ENCODE measurements at places on chromosomes 4 and X.

GRCh38 chr4:41258783-41259182 is 2.1 kb downstream of the UCHL1 start:
- peak overlapping the region; percentile 94 for H3K4me3 ChIP-seq
- no peaks in the 10 kb centered on the region for H3K27me3 ChIP-seq
- H3K27ac ChIP-seq, result no peak overlapping the region
- peaks cover 25% of the 10 kb centered on the region for H3K36me3 ChIP-seq
- peaks cover 35% of the 10 kb centered on the region for H3K4me1 ChIP-seq

DNA sequence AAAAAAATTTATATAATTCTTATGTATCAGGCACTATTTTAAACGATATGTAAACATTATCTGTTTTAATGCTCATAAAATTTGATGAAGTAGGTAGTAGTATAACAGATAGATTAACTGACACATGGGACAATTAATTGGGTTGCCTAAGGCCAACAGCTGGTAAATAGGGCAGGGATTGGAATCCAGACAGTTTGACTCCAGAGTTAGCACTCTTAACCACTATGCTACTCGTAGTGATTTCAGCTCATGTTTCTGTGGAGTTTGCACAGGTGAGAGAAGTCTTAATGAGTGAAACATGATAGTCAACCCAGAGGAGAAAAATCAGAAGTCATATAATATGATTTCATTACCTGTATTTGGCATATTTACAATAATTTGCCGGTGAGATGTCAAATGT is 126.0 kb upstream of the WDFY3 start:
- H3K27ac ChIP-seq, result no peak overlapping the region
- H3K4me3 ChIP-seq, result no peak overlapping the region
- DNase-seq, result no peak
- H3K27me3 ChIP-seq, result no peaks in the 10 kb centered on the region
- H3K4me1 ChIP-seq, result no peaks in the 10 kb centered on the region

GRCh38 chr4:53376900-53377299 is 541 bp upstream of the FIP1L1 start:
- DNase-seq, result no peak
- no peaks in the 10 kb centered on the region for H3K36me3 ChIP-seq
- no peak overlapping the region for H3K27ac ChIP-seq
- peak overlapping the region; percentile 79 for H3K4me3 ChIP-seq
- peaks cover 33% of the 10 kb centered on the region for H3K27me3 ChIP-seq

DNA sequence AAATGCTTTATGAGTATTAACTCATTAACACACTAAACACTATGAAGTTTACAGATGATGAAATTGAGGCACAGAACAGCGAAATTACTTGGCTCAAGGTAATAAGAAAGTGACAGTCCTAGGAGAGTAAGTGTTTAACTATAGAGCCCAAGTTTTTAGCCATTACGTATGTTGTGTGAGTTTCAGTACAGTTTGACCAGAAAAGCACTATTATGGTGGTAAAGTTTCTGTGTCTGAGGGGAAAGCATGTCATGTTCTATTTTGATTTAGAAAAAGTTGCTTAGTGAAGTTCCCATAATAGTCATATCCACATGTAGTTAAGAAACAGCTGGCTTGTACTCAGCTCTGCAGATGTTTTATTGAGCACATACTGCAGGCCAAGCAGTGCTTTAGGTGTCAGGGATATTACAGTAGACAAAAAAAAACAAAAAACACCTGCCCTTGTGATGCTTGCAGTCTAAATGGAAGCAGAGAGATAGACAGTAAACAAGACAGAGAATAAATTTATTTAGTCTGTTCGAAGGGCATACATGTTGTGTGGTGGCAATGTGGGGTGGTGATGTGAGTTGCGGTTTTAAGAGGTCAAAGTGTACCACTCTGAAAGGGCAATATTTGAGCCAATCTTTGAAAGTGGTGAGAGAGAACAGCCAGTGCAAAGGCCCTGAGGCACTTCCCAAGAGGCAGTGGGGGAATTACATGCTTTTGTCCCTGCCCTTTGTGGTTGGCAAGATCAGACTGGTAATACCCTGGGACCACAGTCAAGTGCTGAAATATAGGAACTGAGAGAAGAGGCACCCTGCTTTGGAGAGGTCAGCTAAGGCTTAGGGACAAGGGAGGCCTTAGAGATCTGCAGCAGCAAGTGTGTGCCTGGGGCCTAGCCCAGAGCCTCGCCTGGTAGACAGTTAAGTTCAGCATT is 6.2 kb downstream of the TMEM131L start:
- no peak for DNase-seq
- no peak overlapping the region for H3K27ac ChIP-seq
- H3K4me3 ChIP-seq, result no peak overlapping the region
- no peaks in the 10 kb centered on the region for H3K4me1 ChIP-seq

DNA sequence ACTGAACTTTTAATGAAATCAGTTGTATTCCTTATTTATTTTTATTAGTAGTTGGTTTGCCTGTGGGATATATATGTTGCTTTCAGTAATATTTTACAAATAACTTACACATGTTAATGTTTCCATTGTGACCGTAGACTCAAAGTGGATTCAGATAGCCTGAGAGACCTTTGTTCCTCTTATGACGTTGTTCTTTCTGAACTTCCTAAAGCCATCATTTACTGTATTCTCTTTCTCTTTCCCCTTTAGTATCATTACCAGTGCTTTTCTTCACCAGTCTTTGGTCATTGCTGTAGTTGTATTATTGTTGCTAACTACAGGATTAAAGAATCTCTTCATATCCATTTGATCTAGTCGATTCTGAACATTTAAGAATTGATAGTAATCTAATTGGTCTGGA is 4.3 kb downstream of the STIM2 start:
- H3K4me3 ChIP-seq, result peak overlapping the region; percentile 71
- peaks cover 38% of the 10 kb centered on the region for H3K4me1 ChIP-seq
- DNase-seq, result no peak
- H3K27me3 ChIP-seq, result no peaks in the 10 kb centered on the region

- no peak overlapping the region for H3K27ac ChIP-seq
- H3K27me3 ChIP-seq, result no peaks in the 10 kb centered on the region
- no peaks in the 10 kb centered on the region for H3K4me1 ChIP-seq
Observed at GRCh38 chrX:79065696-79066095, 78.8 kb upstream of the GPR174 start.

DNA sequence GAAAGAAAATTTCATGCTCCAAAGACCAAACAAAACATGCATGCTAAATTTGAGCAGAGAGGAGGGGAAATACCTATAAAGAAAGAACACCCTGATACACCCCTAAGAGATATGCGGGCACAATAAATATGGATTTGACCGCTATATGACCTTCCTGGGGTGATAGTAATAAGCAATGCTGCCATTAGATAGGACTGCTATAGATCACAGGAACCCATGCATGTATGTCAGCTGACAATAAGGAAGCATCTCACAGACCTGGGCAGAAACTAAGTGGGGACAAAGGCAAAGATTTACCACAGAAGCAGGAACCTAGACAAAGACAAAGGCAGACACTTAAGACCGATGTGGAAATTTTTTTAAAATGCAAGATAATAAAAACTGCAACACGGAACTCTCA is 21.3 kb downstream of the ZNF721 start:
- peaks cover 3% of the 10 kb centered on the region for H3K4me1 ChIP-seq
- no peaks in the 10 kb centered on the region for H3K36me3 ChIP-seq
- H3K27me3 ChIP-seq, result no peaks in the 10 kb centered on the region
- H3K27ac ChIP-seq, result no peak overlapping the region

- H3K4me3 ChIP-seq, result no peak overlapping the region
- peaks cover 7% of the 10 kb centered on the region for H3K27me3 ChIP-seq
- DNase-seq, result peak; percentile 82
- H3K36me3 ChIP-seq, result no peaks in the 10 kb centered on the region
Observed at GRCh38 chr4:138919094-138919936, 96.3 kb upstream of the NOCT start.

DNA sequence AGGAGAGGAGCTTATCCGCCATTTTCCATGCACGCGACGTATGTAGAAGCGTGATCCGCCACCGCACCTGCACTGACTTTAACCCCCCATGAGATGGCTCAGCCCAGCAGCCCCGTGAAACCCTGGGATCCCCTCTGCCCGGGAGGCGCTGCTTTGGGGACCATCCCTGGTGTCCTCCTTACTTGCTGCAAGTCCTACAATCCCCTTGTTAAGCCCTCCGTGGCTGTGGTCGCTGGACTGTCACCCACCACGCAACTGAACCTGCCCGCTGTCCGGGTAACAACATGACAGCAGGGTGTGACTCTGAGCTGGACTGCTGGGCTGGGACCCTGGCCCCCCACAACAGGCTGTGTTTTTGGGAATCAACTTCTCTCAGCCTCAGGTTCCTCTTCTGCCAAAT is 44.7 kb upstream of the MAN2B2 start:
- H3K27me3 ChIP-seq, result no peaks in the 10 kb centered on the region
- H3K4me1 ChIP-seq, result peaks cover 9% of the 10 kb centered on the region
- H3K4me3 ChIP-seq, result no peak overlapping the region
- H3K27ac ChIP-seq, result no peak overlapping the region
- no peak for DNase-seq
- no peaks in the 10 kb centered on the region for H3K36me3 ChIP-seq

GRCh38 chrX:47831788-47832187 is 4.9 kb upstream of the ZNF81 start:
- no peak overlapping the region for H3K4me3 ChIP-seq
- H3K27me3 ChIP-seq, result no peaks in the 10 kb centered on the region
- peak; percentile 28 for DNase-seq
- H3K36me3 ChIP-seq, result no peaks in the 10 kb centered on the region
- H3K27ac ChIP-seq, result no peak overlapping the region

All from neural progenitor cell (in vitro differentiated cells).